Activated CD4-positive, alpha-beta T cell treated with anti-CD3 and anti-CD28 coated beads, Interleukin-10, Interleukin-2, amounts not matched to agents 100 ng/mL and 50 ng/mL, durations not matched to agents 16 hours and 8 hours (primary cell): ENCODE measurements at places on chromosomes 5 and 9.

DNA sequence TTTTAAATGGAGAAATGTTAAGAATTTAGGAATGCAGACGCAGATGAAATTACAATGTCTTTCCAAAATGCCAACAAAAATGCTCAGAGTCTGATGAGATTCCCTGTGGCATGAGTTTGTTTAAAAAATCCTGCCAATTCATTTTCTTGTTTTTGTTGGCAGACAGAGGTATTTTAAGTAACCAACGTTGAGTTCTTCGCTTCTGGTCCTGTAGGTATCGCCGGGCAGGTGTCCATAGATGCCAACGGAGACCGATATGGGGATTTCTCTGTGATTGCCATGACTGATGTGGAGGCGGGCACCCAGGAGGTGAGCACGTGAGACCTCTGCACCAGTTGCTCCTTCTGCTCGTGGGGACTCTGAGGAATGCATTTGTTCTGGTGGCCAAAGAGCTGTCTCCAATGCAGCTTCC is 69.4 kb downstream of the NPR3 start:
- DNase-seq: no peak

GRCh38 chr5:93874080-93874479 is 132.7 kb upstream of the POU5F2 start:
- peak; percentile 59 for DNase-seq

DNA sequence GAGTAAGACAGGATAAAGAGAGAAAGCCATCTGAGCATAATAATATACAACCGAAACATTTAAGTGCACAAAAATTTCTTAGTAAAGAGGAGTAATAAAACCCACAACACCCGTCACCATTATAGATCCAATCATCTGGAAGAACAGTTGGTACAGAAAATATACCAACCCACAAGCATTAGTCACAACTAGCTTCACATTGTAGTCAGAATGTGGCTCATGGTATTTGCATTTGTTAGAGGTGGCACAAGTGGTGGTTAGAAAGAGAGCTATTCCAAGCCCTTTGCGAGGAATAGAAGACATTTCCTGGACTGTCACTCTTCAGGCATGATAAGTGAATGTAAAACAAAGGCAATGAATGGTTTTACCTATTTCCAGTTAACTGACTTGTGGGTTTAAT is 677.5 kb upstream of the ST8SIA4 start:
- no peak for DNase-seq

DNA sequence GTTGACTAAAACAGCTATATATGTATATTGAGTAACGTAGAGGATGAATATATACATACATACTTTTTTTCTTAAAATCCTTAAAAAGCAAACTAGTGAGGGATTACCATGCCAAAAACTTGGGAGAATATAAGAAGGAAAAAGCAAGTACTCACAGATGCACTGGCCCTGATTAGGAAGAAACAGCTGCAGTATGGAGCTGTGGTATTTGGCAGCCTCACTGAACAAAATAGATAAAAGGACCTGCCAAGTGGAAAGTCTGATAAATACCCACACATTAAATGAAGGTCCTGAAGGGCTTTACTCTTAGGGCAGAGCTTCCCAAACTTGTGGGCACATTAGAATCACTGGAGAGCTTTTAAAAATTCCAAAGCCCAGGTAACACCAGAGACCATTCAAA is 80.6 kb downstream of the FEM1C start:
- DNase-seq: no peak

DNA sequence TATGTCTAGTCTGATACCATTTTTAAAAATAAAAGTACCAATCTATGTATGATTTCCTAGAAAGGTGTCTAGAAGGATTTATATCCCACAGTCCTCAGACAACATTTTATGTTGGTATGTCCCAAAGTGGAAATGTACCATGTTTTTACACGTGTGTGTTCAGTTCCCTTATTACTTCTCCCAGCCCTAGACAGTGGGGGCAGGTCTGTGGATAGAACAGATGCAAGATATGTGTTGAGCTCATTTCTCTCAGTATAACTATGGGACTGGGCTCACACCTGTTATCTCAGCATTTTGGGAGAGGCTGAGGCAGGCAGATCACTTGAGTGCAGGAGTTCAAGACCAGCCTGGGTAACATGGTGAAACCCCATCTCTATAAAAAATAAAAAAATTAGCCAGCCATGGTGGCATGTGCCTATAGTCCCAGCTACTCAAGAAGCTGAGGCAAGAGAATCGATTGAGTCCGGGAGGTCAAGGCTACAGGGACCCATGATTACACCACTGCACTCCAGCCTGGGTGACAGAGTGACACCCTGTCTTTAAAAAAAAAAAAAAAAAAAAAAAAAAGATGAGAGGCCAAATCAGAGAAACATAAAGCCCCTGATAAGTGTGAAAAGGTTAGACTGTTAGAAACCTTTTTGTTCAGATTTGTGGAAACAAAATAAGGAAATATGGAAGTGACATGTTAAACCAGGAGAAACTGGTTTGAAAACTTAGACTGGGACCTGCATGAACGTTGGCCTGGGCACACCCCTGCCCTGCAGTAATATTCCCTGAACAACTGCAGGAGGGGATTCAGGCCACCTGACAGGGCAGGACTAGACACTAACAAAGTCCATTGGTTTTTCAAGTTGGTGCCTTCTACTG is 7.4 kb upstream of the SLC2A8 start:
- DNase-seq: no peak

GRCh38 chr5:114089259-114089658 is 272.6 kb upstream of the KCNN2 start:
- DNase-seq: no peak

GRCh38 chr5:56737002-56737621 is 78.2 kb upstream of the MAP3K1 start:
- DNase-seq: peak; percentile 4

GRCh38 chr5:154178661-154179060 is 11.9 kb upstream of the GALNT10 start:
- DNase-seq: no peak

- DNase-seq: no peak
These were observed 227.0 kb downstream of the FSTL4 start for GRCh38 chr5:133385346-133385745.

DNA sequence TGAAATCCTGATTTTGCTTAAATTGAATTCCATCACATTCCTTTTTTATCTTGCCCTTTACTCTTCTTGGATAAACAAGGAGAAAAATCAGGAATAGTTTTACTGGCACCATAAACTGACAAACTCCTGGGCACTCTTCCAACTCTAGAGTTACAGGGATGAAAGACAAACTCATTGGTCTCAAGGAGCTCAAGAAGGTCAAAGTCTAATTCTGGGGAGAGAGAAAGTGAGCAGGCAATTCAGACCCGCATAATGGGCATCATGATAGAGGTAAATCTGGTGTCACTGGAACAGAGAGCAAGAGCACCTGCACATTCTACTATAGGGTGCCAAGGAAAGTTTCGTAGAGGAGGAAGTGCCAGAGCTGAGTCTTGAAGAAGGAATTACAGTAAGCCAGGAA is 64.8 kb downstream of the GRIN3A start:
- DNase-seq: no peak

DNA sequence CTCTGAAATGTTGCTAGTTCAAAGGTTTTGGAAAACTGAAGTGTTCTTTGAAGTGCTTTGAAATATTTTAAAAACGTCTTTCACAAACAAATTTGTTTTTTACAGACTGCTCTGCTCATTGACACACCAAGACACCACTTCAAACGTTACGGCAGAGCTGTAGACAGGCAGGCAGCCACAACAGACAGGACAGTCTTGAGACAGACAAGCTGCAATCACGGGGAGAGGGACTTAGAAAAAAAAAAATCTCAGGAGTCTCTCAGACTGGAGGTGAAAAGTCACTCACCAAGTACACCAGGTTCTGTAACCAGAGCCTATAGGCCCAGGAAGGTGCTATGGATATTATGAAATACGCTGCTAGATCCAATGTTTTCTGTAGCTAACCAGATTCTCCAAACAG is 135.4 kb downstream of the ISL1 start:
- no peak for DNase-seq

DNA sequence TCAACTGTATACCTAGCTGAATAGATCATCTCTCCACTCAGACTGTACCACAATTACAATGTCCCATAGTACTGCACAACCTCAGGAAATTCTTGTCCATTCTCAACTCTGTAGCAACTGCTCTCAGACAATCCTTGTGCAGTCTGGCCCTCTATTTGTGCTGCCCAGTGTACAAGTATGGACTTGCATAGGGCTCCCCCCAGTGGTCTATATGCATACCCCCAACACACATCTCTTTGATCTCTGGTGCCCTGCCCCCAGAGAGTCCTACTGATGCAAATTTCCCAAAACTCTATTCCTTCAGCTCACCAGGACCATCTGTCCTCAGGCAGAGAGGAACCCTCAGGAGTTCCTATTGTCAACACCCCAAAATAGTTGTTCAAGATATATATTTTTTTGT is 205.3 kb downstream of the SLCO4C1 start:
- DNase-seq: peak; percentile 21

DNA sequence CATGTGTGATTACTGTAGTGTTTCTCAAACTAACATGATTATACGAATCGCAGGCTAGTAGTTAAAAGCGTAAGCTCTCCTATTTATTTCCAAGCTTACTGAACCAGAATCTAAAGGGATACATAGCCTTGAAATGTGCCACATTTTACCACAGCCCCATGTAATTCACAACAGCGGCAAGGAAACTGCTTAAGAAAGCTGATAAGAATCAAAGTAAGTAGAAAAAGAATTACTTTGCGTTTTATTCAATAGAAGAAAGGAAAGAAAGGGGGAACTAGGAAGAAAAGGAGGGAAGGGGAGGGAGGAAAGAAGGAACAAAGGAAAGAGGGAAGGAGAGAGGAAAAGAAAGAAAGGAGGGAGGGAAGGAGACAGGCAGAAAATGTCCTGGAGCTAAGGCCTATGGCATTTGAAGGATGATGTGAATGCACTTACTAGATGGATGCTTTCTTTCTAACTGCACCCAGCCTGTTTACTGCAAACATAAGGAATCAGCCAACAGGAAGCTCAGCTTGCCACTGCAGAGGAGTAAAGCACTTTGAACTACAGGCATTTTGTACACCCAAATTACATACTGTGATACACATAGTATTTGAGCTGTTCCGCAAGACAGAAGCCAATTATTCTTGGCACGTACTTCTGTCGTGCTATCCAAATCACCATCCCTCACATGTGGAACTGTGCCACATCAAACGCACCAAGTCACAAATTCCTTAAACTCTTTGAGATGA is 521.7 kb downstream of the RAB3C start:
- DNase-seq: no peak

GRCh38 chr9:79123415-79123814 is 448.4 kb upstream of the TLE4 start:
- DNase-seq: no peak

DNA sequence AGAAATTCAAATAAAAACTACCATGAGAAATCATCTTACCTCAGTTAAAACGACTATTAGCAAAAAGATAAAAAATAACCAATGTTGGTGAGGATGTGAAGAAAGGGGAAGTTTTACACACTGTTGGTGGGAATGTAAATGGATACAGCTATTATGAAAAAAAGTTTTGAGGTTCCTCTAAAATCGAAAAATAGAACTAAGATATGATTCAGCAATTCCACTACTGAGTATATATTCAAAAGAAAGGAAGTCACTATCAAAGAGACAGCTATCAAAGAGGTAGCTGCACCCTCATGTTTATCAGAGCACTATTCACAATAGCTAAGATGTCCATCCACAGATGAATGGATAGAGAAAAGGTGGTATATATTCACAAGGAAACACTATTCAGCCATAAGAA is 1888.4 kb downstream of the MAT2B start:
- no peak for DNase-seq

DNA sequence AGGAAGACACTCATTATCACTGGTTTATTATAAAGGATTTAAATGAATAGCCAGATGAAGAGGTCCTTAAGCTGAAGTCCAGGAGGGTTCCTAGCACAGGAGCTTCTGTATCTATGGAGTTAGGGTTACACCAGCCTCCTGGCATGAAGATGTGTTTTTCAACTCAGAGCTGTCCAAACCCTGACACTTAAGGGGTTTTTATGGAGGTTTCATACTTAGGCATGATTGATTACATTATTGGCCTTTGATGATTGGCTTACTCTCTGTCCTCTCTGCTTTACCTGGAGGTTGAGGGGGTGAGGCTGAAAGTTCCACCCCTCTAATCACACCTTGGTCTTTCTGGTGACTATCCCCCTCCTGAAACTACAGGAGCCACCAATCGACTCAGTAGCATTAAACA is 84.9 kb upstream of the ZNF169 start:
- DNase-seq: no peak

DNA sequence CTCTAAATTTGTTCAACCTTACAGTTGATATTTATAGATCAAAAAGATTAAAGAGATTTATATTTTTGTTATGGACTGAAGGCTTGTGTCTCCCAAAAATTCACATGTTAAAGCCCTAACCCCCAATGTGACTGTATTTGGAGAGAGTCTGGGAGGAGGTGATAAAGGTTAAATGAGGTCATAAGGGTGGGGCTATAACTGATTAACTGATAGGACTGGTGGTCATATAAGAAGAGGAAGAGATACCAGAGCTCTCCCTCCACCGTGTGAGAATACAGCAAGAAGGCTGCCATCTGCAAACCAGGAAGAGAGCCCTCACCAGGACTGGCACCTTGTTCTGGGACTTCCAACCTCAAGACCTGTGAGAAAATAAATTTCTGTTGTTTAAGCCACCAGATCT is 264.3 kb downstream of the ENC1 start:
- no peak for DNase-seq

DNA sequence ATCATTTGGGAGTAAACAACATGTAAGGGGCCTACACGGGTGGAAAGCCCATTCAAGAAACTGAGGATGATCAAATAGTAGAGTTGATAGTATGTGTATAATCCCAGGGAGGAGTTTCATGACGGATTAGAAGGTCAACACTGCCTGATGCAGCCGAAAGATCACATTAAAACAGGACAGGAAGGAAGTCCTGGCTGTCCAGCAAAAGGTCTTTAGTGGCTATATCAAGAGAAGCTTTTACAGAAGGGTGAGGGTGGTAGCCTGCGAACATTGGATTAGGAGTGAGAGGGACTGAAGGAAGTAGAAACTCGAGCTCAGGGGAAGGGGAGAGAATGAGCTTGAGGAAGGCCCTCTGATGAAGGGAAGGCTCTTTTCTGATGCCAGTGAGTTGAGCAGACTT is 36.0 kb downstream of the DOCK8 start:
- no peak for DNase-seq

- DNase-seq: no peak
These were observed 168.9 kb upstream of the FER start for GRCh38 chr5:108578791-108579190.
